Stimulated activated CD8-positive, alpha-beta memory T cell treated with anti-CD3 and anti-CD28 coated beads, Interleukin-4, amount 100 ng/mL, for 24 hours (primary cell): ENCODE measurements at places on chromosomes 6 and 20.

DNA sequence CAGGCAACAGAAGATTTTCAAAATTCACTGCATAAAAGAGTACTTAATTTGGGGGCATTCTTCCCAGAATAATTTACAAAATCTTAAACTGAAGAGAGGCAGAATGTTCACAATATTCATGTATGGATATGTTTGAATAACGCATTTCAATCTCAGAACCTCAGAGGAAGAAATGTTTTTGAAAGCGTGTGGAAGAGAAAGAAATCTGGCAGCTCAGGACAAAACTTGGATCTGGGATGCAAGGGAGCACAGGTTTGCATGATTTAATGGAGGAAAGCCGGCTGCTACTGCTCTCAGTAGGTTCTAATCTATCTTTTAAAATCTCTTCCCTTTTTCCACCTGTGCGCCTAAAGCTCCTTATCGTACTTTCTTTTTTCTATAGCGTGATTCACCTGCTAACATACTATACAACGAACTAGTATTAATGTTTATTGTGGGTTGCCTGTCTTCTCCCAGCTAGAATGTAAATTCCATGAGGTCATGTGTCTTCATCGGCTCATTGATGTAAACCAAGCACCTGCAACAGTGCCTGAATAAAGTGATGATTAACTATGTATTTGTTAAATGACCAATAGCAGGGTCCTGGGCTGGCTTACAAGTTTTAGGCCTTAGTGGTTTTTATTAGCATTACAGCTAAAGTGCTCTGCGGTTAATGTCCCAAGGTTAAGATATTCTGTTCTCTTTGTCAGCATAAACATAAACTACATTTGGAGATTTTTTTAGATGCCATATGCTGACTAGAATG is 15.3 kb downstream of the PRL start:
- DNase-seq = no peak

GRCh38 chr6:7542874-7543624 is 1.6 kb downstream of the DSP start:
- DNase-seq = no peak

DNA sequence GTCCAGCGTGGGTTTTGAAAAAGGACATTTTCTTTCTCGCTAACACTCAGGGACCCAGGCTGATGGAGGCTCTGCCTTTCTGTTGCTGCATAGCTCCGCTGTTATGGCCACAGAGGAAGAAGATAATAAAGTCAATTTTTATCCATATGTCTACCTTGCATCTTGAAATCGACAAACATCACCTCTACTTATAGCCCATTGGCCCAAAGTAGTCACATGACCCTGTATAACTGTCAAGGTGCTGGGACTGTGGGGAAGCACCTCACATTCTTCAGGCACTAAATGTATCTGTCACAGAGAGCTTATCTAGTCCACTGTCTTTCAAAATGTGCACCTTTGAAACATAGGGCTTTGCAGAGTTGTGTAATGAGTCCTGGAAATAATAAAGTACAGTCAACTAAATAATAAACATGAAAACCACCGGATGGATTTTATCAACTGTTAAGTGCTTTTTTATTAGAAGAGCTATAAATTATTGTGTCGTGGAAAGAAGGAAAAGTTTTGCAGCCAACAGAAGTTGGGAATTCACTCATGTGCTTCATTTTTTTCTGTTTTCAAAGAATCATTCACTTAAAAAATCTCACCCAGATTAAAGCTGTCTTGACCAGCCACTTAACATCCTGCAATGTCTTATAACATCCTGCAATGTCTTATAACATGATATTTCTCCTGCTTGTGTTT is 47.7 kb upstream of the RCAN2 start:
- no peak for DNase-seq

GRCh38 chr20:19709635-19710335 is 48.3 kb upstream of the RIN2 start:
- no peak for DNase-seq
